ENCODE measurements at places on chromosomes 5 and 9.

- DNase-seq, result peak; percentile 87
These were observed 8.7 kb downstream of the SERINC5 start for GRCh38 chr5:80246995-80247729.

- DNase-seq, result no peak
These were observed 22.5 kb downstream of the NEK6 start for GRCh38 chr9:124280176-124280691.

DNA sequence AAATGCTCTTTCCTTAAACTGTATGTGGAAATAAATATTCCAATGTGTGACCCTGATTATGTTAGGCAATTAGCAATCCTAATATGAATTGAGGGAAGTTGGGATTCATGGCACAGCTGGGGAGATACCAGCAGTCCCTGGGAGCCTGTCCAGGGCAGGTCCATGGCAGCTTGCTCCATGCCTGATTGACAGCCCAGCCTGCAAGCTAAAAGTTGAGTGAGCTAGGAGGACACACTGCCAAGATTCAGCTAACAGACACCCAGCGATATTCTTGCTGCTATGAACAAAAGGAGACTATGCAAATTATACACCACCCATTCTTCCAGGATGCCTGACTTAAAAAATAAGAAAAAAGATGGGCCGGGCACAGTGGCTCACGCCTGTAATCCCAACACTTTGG, 6.2 kb downstream of the TGFBI start:
- no peak for DNase-seq

DNA sequence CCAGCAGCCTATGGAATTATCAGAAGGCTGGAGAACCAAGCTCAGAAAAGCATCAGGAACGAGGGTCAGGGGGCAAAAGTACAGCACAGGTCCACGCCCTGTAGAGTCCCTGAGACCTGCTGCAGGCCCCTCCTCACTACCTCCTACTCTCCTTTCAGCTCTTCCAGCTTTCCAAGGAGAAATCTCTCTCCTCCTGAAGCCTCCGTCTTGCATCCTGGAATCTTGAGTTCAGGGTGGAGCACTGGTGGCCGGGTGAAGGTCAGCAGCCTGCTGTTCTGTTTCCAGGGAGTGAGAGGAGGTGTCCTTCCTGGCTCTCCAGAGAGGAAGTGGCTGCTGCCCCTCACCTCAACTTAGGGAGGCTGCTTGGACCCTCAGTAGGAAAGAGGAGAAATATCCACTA, 342.3 kb downstream of the ZSWIM6 start:
- peak; percentile 73 for DNase-seq

- DNase-seq, result no peak
These were observed 8.6 kb downstream of the ITK start for GRCh38 chr5:157189223-157189622.

GRCh38 chr5:1538276-1538675, 14.5 kb upstream of the LPCAT1 start:
- no peak for DNase-seq

GRCh38 chr9:4515958-4516375, 25.7 kb downstream of the SLC1A1 start:
- DNase-seq, result no peak

DNA sequence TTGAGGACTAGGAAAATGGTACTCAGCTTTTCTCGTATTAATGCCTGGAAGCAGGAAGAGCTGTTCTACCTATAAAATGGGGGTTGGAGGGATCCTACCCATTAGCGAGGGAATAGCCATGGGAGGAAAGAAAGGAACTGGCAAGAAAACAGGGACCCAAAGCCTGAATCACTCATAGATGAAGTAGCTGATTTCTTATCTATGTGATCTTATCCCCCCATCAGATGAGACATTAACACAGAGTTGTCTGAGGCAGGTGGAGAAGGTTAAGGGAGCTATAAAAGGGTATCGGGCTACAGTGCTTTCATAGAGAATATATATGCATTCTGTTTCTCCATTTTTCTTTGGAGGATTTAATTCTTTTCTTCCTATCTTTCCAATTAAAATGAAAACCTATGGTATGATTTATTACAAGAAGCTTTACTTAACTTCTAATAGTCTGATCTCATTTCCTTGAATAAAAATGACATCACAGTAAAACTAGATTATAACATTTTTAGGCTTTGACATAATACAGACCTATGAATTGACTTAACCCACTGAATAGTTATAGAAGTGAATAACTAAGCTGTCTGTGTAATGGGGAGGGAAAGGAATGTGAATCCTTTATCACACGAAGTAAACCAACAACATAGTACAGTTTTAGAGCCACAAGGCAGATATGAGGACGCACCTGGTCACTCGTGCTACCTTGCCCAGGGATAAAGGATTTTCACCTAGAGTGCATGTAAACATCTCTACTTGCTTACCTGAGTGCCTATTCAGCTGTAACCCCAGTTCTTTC, 39.0 kb downstream of the IQGAP2 start:
- DNase-seq, result no peak

GRCh38 chr5:79209505-79209904, 26.4 kb upstream of the JMY start:
- no peak for DNase-seq

- DNase-seq, result peak; percentile 16
These were observed 271.9 kb upstream of the ADAMTS16 start for GRCh38 chr5:4868140-4868735.

DNA sequence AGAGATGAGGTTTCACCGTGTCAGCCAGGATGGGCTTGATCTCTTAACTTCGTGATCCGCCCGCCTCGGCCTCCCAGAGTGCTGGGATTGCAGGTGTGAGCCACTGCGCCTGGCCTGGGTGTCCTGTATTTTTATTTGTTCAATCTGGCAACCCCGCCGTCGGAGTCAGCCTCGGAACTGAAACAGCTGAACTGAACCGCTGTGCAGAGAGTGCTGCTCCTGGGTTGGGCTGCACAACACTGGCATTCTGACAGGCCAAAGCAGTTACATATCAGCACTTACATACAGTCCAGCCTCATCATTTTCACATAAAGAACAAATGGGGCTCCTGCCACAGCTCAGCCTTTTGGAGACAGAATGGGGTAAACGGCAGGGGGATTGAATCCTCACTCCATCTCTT, 185.6 kb downstream of the C9orf50 start:
- DNase-seq, result no peak

GRCh38 chr9:86749161-86749893, 198.0 kb downstream of the GAS1 start:
- DNase-seq, result no peak

- no peak for DNase-seq
These were observed 52.3 kb downstream of the BOD1 start for GRCh38 chr5:173564106-173564505.

- DNase-seq, result no peak
These were observed 310.4 kb upstream of the IRX4 start for GRCh38 chr5:2193142-2193541.

DNA sequence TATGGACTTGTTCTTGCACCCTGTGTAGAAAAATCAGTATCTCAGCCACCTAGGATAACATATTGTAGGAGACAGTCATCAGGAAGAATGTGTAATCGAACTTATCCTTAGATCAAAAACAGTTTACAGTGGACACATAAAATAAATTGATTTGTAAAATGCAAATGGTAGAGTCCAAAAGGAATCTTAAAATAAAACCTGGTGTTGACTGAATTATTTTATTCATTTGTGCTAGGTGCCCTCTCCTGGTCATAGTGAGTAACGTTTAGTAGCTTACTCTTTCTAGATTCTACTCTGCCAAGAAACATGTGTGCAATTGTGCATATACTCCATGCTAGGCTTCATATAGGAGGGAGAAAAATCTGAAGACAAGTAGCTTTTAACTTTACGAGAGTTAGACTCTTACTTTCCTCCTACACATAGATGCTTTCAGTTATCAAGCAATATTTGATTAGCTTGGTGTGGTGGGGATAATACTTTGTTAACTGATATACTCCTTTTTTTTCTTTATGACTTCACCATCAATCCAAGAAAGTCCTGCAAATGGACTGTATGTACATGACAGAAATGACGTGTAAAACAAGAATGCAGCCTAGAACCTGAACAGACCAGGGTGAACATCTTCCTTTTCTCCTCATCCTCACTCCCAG, 23.7 kb upstream of the LOX start:
- peak; percentile 48 for DNase-seq

DNA sequence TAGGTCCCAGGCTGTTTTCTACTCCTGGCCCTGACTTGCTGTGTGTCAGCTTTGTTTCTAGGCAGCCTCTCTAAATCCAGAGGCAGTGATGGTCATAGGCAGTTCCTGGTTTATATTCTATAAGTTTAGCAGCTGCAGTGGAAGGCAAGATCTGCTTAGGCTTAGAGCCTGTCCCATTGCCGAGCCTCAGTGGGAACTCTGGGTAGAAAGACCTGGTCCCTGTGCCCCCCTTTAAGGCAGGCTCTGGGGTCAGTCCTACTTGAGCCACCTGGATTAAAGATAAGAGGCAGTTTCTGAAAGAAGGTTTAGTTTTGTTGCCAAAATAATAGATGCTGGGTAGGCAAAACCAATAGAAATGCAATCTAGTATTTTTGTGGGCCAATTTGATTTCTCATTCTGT, 13.6 kb downstream of the MCCC2 start:
- no peak for DNase-seq

DNA sequence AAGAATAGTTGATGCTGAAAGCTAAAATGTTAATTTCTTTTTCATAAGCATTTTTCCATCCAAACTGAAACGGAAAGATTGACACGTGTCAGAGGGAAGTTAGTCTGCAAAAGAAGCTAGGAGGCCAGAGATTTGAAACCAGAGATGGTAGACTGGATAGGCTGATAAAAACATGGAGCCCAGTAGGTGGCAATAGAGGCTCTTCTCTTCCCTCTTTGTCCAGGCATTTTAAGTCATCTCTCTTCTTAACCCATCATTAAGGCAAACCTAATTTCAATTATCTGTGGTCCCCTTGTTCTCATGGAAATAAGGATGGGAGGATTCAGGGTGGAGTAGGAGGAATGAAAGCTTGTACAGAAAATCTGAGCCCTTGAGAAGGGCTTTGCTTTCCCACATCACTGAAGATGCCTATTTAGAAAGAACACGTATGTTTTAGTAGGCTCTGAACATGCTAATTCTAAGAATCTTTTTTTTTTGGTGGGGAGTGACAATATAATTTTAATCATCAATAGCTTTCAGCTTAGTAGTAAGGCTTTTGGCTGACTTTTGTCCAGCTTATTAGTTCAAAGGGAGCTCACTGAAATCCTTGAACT, 66.6 kb downstream of the ZNF474 start:
- peak; percentile 59 for DNase-seq

DNA sequence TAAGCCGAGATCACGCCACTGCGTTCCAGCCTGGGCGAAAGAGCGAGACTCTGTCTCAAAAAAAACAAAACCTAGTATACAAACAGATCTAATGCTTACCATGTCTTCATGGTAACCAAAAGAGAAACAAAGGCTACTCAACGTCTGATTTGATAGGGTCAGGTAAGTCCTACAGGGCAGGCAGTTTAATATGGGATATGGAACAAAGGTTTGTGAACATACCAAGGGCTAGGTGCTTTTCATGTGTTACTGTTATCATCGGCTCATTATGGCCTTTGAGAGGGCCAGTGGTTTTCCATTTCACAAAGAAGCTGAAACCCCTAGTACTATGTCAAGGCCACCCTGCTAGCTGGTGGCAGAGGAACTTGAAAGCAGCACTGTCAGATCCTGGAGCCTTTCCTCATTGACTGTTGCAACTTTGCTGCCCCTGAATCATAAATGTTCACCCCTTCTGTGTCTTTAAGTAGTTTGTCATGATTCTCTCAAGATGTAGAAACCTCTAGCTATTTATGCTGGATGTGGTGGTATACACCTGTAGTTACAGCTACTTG, 5.1 kb downstream of the IQGAP2 start:
- no peak for DNase-seq

DNA sequence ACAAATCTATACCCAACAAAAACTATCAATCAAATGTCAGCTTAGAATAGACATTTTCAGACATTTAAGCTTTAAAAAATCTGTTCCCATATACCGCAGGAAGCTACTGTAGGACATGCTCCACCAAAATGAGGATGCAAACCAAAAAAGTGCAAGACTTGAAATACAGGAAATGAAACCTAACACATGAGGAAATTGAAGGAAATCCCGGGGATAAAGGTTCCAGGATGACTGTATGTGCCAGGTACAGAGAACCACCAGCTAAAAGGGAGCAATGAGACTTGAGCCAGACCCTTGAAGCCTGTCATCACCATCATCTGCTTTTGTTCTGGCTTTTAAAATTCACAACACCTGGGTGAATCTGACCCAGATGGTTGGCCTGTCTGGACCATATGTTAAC, 21.4 kb downstream of the DIAPH1 start:
- DNase-seq, result peak; percentile 25

DNA sequence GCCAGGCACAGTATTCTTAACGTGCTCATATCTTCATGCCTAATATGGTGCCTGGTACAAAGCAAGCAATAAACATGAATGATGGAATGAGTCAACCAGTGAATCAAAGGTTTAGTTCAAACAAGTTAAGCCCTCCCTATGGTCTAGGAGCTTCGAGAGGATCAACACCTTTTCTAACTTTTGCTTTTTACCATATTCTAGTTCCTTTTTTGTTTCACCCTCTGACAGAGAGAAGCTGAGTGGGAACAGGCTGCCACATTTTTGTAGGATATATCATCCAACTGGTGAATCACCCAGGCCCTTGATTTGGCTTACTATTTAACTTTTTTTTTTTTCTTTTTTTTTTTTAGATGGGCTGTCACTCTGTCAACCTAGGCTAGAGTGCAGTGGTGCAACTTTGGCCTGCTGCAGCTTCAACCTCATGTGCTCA, 39.3 kb upstream of the TNC start:
- peak; percentile 32 for DNase-seq

DNA sequence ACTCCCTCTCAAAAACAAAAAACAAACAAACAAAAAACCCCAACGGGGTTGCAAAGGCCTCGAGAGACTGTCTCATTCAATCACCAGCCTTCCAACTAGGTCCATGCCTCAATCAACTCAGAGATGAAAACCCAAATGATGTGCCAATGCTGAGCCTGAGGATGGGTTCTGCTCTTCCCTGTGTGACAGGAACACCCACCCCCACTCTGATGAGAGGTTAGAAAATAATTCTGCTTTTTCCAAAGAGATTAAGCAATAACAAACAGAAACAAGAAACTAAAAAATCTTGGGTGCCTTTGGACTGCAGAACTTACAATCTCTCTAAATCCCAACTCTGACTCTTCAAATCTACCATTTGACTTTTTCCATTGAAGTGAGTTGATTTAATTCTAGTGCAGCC, 25.5 kb upstream of the FBP1 start:
- no peak for DNase-seq

- DNase-seq, result no peak
These were observed 144.5 kb downstream of the AOPEP start for GRCh38 chr9:94870793-94871558.

- DNase-seq, result no peak
These were observed 161.0 kb upstream of the SLC12A2 start for GRCh38 chr5:127922603-127923002.

DNA sequence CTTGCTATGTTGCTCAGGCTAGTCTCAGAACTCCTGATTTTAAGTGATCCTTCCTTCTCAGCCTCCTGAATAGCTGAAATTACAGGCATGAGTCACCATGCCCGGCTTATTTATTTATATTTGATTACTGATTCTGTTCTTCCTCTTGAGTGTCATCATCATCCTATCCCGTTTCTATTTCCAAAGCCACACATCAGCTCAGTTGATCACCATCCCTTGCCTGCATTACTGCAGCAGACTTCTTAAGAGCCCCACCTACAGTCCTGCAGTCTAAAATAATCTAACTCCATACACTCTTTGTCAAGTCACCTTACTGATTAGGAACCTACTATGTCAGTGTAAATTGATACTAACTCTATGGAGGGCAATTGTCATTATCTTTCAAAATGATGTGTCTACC, 138.9 kb upstream of the RAI14 start:
- DNase-seq, result no peak

Data from small intestine (tissue), 16 donors.